ENCODE measurements at places on chromosomes 13 and 19. TPM values are rescaled to one million over a fixed set of nuclear protein-coding genes. Genes with fewer than 3 reads are reported as not detected.

Gene CEACAM4
- 0.51 TPM for total RNA-seq

Gene ZNF430
- total RNA-seq = 6.2 TPM

Gene CEACAM1
- total RNA-seq = 2.8 TPM

- no peak for DNase-seq
These were observed 46.8 kb downstream of the CD320 start for GRCh38 chr19:8261347-8261746.

- no peak for DNase-seq
These were observed 684.1 kb upstream of the ARGLU1 start for GRCh38 chr13:107252021-107252420.
